ENCODE measurements at places on chromosomes 2 and 18. TPM values are rescaled to one million over a fixed set of nuclear protein-coding genes. Genes with fewer than 3 reads are reported as not detected.

The VPS54 gene
- total RNA-seq: 9.2 TPM

The ICOS gene
- total RNA-seq: 99.2 TPM

The TCF7L1 gene
- not detected for total RNA-seq

The REG1A gene
- total RNA-seq: not detected

The SERPINB11 gene
- not detected for total RNA-seq

DNA sequence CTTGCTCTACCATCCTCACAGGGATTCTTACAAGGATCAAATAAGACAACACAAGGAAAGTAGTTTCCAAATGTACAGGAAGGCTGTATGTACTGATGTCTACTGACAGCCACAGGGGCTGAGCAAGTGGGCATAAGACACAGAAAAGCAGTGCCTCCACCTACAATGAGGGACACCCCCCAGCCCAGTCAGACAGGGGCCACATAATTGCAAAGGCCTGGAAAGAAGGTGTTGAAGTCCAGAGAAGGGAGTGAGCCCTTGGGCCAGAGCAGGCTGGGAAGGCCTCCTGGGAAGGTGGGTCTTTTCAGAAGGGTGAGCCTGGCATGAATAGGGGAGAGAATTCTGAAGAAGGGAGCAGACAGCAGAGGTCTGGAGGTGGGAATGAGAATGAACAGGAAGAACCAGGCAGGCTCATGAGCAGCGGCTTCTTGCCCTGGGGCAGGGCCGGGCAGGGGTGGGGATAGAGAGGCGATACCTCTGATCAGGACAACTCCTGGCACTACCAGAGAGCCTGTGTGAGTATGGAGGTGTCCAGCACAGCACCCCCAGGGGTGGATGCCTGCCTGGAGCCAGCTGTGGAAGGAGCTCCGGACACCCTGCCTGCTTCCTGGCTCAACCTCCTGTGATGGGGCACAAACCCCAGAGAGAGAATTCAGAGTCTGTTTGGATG lies 30.1 kb downstream of the HS1BP3 start:
- H3K36me3 ChIP-seq: peaks cover 2% of the 10 kb centered on the region
- H3K4me1 ChIP-seq: no peaks in the 10 kb centered on the region
- no peak for DNase-seq
- H3K4me3 ChIP-seq: no peak overlapping the region
- H3K27me3 ChIP-seq: no peaks in the 10 kb centered on the region

DNA sequence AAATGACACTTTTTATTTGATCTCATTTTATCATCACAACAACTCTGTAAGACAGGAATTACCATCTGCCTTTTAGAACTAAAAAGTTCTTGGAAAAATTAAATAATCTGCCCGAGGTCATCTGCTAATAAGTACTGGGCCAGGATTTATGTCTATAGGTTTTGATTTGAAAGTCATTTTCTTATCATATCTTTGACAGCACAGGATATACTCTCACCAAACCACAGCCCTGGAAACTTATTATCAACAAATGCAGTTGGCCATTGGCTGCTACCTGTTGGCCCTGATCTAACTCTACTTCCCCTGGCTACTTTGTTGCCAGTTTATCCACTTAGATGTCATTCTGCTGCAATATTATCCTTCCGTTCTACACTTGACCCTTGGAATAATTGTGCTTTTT lies 354.6 kb downstream of the RAD51AP2 start:
- H3K36me3 ChIP-seq: no peaks in the 10 kb centered on the region
- no peak overlapping the region for H3K4me3 ChIP-seq
- no peak for DNase-seq

DNA sequence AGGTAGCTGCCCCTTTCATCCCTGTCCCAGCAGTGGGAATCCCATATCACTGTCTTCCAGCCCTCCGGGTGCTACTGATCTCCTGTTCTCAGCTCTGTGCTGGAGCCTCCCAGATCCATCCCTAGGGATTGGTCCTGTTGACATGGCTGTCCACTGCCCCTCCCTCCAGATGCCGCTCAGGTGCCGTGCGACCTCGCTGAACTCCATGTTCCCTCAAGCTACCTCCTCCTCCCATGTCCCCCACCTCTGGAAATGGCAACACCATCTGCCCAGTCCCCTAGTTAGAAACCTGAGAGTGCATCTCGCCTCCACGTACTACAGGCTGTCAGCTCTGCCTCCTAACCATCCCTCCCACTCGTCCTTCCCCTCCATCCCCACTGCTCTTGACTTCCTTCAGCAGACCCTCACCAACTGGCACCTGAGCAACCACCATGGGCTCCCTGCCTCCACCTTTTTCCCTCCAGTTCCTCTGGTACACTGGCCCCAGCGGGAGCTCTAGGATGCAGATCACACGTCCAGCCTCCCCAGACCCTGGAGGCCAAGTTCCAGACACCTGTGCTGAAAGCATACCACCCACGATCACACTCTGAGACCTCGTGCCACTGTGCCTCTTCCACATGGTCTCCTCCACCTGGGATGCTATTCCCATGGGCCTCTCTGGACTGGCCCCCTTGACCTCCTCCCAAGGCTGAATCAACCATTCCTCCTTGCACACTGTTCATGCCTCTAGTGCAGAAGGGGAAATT lies 106.8 kb downstream of the KLHL29 start:
- peaks cover 24% of the 10 kb centered on the region for H3K27me3 ChIP-seq
- H3K36me3 ChIP-seq: no peaks in the 10 kb centered on the region
- H3K27ac ChIP-seq: peak overlapping the region; percentile 52
- H3K4me3 ChIP-seq: no peak overlapping the region
- H3K4me1 ChIP-seq: peaks cover 39% of the 10 kb centered on the region
- DNase-seq: no peak

GRCh38 chr2:191666226-191666625 lies 11.7 kb upstream of the NABP1 start:
- peaks cover 21% of the 10 kb centered on the region for H3K4me1 ChIP-seq
- no peaks in the 10 kb centered on the region for H3K27me3 ChIP-seq
- H3K4me3 ChIP-seq: no peak overlapping the region
- no peak overlapping the region for H3K27ac ChIP-seq

- H3K27me3 ChIP-seq: peaks cover 16% of the 10 kb centered on the region
- no peaks in the 10 kb centered on the region for H3K36me3 ChIP-seq
- no peaks in the 10 kb centered on the region for H3K4me1 ChIP-seq
- no peak overlapping the region for H3K4me3 ChIP-seq
Observed at GRCh38 chr2:170571612-170572011, 143.5 kb upstream of the SP5 start.

DNA sequence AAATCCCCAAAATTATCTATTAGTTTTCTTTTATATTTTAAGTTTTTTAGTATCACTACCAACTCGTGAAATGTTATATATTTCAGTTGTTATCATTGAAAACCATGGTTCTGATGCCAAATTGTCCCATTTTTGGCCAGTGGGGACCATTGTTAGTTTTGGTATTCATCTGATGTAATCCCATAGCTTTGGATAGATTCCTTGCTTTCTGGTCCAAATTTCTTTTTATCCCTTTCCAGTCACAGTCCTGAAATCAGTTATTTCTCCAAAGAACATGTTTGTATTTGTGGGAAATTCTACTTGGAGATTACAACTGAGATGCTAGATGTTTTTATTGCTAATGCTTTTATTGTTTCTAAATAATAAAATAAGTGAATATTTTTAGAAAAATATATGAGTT lies 976.8 kb upstream of the CRIM1 start:
- H3K36me3 ChIP-seq: no peaks in the 10 kb centered on the region
- H3K27ac ChIP-seq: no peak overlapping the region
- no peak overlapping the region for H3K4me3 ChIP-seq
- H3K4me1 ChIP-seq: no peaks in the 10 kb centered on the region
- H3K27me3 ChIP-seq: no peaks in the 10 kb centered on the region

- peaks cover 44% of the 10 kb centered on the region for H3K4me1 ChIP-seq
- no peaks in the 10 kb centered on the region for H3K27me3 ChIP-seq
- H3K27ac ChIP-seq: no peak overlapping the region
- peaks cover 20% of the 10 kb centered on the region for H3K36me3 ChIP-seq
Observed at GRCh38 chr2:29117636-29118303, 2.6 kb downstream of the CLIP4 start.

DNA sequence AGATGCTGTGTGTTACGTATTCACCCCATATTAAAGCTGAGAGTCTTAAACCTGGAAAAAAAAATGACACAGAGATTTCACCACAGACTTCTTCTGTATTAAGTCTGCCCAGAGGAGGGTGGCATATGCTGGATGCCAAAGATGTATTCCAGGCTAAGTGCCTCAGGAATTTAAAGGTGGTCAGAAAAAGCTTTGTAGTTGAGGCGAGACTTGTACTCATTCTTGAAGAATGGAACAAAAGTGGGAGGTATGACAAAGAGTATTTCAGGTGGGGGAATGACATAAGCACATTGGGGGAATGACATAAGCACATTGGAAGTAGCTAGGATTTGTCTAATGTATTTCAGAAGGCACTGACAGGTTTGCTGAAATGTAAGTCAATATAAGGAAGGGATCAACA lies 98.6 kb downstream of the BABAM2 start:
- peaks cover 26% of the 10 kb centered on the region for H3K36me3 ChIP-seq
- no peak for DNase-seq
- H3K4me1 ChIP-seq: peaks cover 31% of the 10 kb centered on the region
- H3K27me3 ChIP-seq: no peaks in the 10 kb centered on the region
- no peak overlapping the region for H3K4me3 ChIP-seq

GRCh38 chr18:28176948-28177827 lies at the start of gene CDH2:
CDH2 (minus strand) TSS chr18:28177130; CDS start chr18:28177022, 108 bp downstream.
- H3K27ac ChIP-seq: no peak within 1 kb of the TSS
- DNase-seq: peak; percentile 19
- H3K4me1 ChIP-seq: peaks cover 13% of the 10 kb centered on the region
- H3K27me3 ChIP-seq: peaks cover 52% of the 10 kb centered on the region
- peaks cover 6% of the 10 kb centered on the region for H3K36me3 ChIP-seq

DNA sequence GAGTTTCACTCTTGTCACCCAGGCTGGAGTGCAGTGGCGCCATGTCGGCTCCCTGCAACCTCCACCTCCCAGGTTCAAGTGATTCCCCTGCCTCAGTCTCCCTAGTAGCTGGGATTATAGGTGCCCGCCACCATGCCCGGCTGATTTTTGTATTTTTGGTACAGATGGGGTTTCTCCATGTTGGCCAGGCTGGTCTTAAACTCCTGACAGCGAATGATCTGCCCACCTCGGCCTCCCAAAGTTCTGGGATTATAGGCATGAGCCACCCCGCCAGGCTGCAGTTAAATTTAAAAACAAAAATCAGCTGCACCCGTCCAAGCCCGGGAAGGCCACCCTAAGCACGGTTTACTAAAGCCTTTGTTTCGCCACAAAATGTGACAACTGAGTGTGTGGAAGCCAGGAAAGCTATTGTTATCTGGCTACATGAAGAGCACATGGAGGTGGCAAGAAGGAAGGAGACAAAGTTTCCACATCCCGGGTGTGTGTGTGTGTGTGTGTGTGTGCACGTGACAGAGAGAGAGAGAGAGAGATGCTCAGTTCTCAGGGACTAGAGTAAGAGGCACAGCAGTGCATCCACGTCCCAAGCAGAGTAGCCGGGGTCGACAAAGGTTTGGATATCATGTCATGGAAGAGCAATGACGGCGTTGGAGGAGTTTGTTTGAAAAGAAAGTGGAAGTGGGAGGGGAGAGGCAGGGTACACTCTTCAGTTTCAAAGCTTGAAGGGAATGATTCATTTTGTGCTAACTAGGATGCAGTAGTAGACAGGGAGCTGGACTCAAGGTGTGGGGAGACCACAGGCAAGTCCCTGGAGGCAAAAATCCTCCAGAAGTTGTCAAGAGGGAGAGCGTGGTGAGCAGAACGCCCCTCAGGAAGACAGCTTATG lies 20.1 kb downstream of the INPP5D start:
- H3K4me1 ChIP-seq: peaks cover 69% of the 10 kb centered on the region
- peaks cover 59% of the 10 kb centered on the region for H3K36me3 ChIP-seq
- H3K4me3 ChIP-seq: peak overlapping the region; percentile 5
- no peaks in the 10 kb centered on the region for H3K27me3 ChIP-seq

DNA sequence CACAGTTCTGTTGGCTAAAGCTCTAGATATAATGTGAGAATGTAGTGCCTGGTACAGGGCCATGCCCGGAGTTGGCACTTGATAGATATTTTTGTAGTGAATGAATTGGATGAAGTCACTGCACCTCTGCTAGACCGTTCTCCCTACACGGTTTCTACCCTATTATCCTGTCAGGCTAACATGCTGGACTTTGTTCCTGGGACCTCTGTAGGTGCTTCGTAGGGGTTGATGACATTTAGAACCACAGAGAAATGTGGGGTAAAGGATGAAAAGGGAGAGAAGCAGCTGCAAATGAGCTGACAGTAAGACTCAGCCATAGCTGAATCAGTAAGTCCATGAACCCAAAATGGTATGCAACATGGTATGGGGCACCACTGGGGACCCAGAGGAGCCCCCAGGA lies 4.1 kb upstream of the FBLN7 start:
- H3K27ac ChIP-seq: no peak overlapping the region
- H3K4me1 ChIP-seq: peaks cover 11% of the 10 kb centered on the region
- H3K27me3 ChIP-seq: peaks cover 22% of the 10 kb centered on the region
- H3K36me3 ChIP-seq: peaks cover 10% of the 10 kb centered on the region

GRCh38 chr2:127047054-127047453 lies 59.9 kb downstream of the BIN1 start:
- H3K4me3 ChIP-seq: no peak overlapping the region
- no peak overlapping the region for H3K27ac ChIP-seq
- H3K27me3 ChIP-seq: no peaks in the 10 kb centered on the region
- peaks cover 5% of the 10 kb centered on the region for H3K36me3 ChIP-seq

GRCh38 chr2:191302459-191303139 lies 57.4 kb downstream of the MYO1B start:
- no peaks in the 10 kb centered on the region for H3K36me3 ChIP-seq
- no peak for DNase-seq
- no peaks in the 10 kb centered on the region for H3K4me1 ChIP-seq
- peaks cover 5% of the 10 kb centered on the region for H3K27me3 ChIP-seq
- no peak overlapping the region for H3K27ac ChIP-seq

DNA sequence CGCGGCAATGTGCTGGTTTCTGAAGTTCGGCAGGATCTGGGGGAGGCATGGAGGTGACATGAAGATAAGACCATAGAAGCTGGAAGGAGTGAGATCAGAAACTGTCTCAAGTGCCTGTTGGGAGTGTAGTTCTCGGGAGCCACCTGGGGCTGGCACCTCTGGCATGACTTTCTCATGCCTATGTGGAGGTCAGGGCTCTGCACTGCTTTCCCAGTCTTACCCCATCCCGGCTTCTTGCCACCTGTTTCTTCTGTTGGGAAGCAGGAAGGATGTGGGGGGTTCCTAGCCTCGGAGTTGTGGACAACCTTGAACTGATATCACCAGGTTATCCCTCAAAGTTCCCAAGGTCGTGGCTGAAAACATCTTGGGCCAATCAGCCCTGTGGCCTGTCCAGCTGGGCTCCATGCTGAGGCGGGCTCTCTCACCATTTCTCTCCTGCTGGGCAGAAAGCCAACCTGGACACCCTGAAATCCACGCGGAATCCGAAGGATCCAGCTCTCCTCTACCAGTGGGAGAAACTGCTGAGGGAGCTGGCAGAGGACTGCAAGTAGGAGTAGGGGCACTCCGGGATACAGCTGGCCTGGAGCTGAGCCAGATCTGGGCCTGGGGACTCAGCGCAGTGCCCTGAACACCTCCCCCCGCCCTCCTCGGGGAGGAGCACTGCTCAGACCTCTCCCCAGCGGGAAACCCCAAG lies 42.5 kb downstream of the FER1L5 start:
- H3K27ac ChIP-seq: no peak overlapping the region
- no peak for DNase-seq
- H3K36me3 ChIP-seq: no peaks in the 10 kb centered on the region
- no peak overlapping the region for H3K4me3 ChIP-seq
- no peaks in the 10 kb centered on the region for H3K27me3 ChIP-seq
- H3K4me1 ChIP-seq: no peaks in the 10 kb centered on the region

- peaks cover 25% of the 10 kb centered on the region for H3K4me1 ChIP-seq
- H3K4me3 ChIP-seq: no peak overlapping the region
- H3K36me3 ChIP-seq: peaks cover 4% of the 10 kb centered on the region
- H3K27me3 ChIP-seq: peaks cover 9% of the 10 kb centered on the region
- DNase-seq: no peak
Observed at GRCh38 chr2:171996021-171996420, 3.7 kb upstream of the METAP1D start.

Measured in activated naive CD8-positive, alpha-beta T cell treated with anti-CD3 and anti-CD28 coated beads for 36 hours (primary cell).